SIG-M5 (cell line): ENCODE measurements at places on chromosomes 16 and 17.

- DNase-seq, result no peak
These were observed 3.9 kb upstream of the KRT15 start for GRCh38 chr17:41522301-41523224.

GRCh38 chr17:77376795-77377709 is 236.3 kb downstream of the SEC14L1 start:
- no peak for DNase-seq

DNA sequence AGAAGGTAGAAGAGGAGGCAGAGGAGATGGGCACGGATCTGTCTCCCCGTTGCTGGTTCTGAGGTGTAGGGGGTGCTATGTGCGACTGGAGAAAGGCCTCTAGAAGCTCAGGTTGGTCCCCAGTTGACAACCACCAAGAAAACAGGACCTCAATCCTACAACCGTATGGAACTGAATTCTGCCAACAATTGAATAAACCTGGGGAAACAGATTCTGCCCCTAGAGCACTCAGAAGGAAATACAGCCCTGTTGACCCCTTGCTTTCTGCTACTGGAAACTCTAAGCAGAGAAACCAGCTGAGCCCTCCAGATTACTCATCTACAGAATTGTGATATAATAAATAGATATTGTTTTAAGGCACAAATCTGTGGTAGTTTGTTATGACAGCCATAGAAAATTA is 313.0 kb upstream of the GOT2 start:
- no peak for DNase-seq

- DNase-seq, result no peak
These were observed 8.5 kb upstream of the ICAM2 start for GRCh38 chr17:64028874-64029464.

DNA sequence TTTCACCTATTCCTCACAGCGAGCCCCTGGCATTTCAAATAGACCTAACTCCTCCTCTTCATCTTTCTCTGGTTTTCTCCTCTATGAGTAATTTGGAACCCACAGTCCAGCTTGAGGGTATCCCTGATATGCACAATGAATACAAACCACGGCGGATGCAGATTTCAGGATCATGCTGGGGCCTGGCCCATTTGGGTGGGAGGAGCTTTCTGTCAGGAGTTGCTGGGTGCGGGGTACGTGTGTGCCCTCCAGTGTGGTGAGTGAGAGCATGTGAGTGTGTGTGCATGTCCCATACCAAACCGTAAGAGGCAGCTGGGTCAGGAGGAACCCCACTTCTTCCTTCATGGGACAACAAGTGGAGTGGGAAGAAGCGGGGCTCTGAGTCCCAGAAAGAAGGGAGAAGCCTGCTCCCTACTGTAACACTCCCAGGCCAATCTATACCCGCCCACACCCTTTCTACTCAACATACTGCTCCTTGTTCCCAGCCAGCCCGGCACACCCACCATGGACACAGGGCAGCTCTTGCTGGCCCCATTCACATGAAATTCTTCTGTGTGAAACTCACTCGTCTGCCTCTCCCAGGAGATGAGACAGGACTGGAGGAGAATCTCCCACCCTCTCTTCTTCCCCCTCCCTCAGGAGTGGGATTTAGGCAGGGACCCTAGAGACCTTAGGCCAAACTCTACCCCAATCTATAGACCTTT is 18.4 kb downstream of the CNTNAP1 start:
- DNase-seq, result no peak

DNA sequence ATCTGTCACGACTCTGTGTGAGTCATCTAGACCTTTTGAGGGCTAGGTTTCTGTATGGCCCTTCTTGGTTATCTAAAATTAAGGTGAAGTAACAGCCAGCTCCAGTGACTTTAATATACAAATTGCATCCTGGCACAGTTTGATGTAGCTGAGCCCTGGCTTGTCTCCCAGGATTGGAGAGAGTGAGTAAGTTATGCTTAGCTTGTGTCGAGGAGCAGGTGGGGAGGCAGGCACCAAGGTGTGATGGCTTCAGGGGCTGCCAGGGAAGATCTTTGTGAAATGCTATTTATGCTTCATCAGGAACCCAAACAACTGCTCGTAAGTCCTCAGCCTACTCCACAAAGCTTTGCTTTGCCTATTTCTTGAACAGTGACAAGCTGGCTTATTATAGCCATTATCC is 261.2 kb downstream of the HS3ST4 start:
- DNase-seq, result no peak
